ENCODE measurements at places on chromosomes 7 and 10.

- DNase-seq, result no peak
Observed at GRCh38 chr10:85490431-85490830, 876.2 kb downstream of the GRID1 start.

DNA sequence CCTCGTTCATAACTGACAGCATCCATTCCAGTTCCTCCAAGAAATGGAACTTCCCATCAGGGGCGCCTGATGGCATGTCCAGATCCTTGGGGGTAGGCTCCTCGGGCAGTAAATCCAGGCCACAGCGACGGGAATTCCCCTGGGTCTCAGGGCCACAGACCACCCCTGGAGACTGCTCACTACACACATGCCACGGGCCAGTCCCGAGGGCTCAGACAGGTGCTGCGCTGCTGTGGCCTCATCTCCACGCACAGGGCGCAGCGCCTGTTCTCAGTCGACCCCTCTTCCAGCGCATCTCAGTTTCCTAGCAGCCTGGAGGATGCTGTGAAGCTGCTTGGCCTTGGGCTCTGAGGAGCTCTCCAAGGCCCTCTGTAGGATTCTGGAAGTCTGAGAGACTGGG lies 473.5 kb upstream of the FOXK1 start:
- DNase-seq, result no peak

GRCh38 chr10:78398382-78398781 lies 364.7 kb downstream of the RPS24 start:
- no peak for DNase-seq

DNA sequence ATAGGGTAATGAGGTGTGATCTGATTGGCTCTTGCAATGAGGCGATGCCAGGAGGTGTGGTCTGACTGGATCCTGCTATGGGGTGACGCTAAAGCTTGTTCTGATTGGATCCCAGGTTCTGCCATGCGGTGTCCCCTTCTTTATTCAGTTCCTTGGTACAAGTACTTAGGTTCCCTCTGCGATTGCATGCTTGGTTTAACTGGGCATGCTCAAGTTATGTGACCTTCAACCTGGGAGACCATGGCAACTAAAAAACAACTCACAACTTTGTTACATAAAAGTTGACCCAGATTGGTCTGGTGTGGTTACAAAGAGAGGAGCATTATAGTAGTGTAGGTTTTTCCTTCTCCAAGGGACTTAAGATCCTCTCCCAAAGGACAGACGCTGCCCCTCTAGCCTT lies 49.5 kb upstream of the DNAJC1 start:
- DNase-seq, result no peak

- DNase-seq, result no peak
Observed at GRCh38 chr10:83182076-83182475, 957.2 kb upstream of the GHITM start.

DNA sequence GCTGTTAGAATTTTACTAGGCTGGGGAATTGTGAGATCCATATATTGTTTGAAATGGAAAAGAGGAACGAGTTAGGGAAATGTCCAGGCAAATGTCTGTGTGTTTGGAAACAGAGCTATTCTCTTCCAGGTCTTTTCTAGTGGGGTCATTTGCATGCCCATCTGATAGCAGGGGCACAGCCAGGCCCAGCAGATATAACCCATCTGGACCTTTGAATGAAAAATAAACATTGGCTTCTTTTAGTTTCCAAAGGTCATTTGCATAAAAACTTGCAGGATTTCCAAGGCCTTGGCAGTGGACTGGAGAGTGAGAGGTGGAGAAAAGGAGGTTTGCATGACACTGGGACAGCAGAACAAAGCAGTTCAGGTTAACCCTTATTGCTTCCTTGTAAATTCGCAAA lies 188.0 kb upstream of the GPR26 start:
- no peak for DNase-seq

DNA sequence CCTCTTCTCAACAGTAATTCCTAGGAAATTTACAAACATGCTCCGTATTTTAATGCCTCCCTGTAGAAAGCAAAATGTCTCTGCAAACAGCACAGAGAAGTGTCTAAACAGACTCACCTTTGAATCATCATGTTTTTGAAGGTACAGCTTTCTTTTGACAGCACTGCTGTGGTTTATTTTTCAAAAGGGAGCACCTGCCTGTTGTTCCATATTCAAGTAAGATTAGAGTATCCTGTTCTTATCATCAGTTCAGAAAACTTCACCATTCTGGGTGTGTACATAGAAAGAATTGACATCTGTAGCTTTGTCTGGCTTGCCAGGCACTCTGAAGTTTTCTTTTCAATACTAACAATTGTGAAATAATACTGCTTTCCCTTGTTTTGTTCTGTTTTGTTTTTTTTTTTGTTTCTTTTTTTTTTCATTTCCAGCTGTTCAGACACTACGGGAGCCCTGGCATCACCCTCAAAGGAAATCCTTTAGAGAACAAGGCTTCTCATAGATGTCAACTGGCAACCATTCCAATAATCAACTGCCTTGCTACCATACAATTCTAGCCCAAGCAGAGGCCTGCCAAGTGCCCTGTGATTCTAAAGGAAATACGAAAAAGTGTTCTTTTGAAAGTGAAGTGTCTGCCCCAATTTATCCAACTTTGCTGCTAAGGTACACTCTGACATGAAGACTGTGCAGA lies 275.9 kb downstream of the PRPF18 start:
- DNase-seq, result no peak

GRCh38 chr10:93438613-93439253 lies 43.4 kb downstream of the MYOF start:
- no peak for DNase-seq

- DNase-seq, result no peak
Observed at GRCh38 chr10:127884501-127884900, 8.2 kb downstream of the CLRN3 start.

DNA sequence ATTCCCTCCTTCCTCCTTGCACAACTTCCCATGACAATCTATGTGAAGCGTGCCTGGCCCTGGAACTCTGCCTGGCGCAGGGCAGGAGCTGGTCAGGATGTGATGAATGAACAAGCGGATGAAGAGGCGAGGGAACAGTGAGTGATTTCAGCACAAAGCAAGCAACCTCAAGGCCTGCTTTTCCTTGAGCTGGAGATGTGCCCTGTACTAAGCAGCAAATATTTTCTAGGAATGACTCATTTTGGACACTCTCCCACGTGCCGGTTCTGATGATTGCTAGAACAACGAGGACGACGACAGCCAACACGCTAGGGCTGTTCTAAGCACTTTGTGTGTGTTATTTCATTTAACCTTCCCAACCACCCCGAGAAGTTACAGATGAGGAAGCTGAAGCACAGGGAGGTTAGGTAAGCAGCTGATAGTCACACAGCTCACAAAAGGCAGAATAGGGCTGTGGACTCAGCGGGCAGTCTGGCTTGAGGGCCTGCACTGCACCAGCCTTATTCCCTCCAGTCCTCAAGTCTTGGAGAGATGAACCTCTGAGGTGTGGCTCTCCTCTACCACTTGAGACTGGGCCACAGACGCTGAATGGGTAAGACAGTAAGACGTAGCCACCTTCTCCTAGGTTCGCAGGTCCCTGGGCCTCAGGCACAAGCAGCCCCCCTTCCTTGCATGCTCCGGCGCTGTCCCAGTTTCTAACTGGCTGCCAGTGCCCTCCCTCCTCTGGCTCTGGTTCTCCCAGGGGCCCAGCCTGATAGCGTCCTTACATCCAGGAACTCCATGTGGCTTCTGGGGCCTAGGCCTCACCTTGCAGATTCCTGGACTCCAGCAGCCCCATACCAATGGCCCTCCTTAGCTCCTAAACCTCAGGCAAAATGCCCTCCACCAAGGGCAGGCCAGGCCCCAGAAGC lies 59.0 kb downstream of the YKT6 start:
- DNase-seq, result no peak

- no peak for DNase-seq
Observed at GRCh38 chr7:32163141-32163806, 93.1 kb upstream of the PDE1C start.

GRCh38 chr7:83782628-83783027 lies 133.7 kb upstream of the SEMA3E start:
- DNase-seq, result no peak

- DNase-seq, result no peak
Observed at GRCh38 chr10:108775911-108776475, 1147.3 kb downstream of the XPNPEP1 start.

GRCh38 chr7:111362506-111363054 lies 199.7 kb downstream of the IMMP2L start:
- DNase-seq, result no peak

DNA sequence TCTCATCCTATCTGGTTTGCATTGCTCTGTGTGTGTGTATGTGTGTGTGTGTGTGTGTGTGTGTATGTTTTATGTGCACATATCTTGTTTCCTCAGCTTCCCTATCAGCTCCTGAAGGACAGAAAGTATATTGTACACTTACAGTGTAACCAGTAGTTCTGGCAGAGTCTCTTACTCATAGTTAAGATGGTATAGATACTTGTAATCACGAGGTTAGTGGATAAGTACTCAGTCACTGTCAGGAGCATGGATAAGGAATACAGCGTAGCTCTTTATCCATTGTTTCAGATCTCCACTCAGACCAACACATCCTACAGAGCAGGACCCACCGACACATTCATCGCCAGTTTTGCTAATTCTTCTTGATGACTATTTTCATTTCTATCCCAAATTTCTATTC lies 275.0 kb downstream of the TSPAN12 start:
- DNase-seq, result no peak

DNA sequence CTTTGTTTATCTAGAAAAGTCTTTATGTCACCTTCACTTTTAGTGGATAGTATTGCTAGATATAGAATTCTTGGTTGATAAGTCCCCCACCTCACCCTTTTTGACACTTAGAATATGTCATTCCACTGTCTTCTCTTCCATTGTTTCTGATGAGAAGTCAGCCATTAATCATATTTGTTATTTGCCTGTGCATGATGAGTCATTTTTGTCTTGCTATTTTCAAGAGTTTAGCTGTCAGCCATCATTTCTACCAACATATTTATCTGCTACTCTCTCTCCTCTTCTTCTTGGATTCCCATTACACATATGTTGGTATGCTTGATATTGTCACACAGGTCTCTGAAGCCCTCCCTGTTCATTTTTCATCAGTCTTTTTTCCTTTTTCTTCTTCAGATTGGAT lies 160.8 kb upstream of the TCF7L2 start:
- DNase-seq, result no peak

GRCh38 chr7:69109246-69109645 lies 489.0 kb upstream of the AUTS2 start:
- no peak for DNase-seq

GRCh38 chr7:39527951-39528350 lies 38.3 kb upstream of the YAE1 start:
- no peak for DNase-seq

- no peak for DNase-seq
Observed at GRCh38 chr10:33252794-33253203, 81.7 kb downstream of the NRP1 start.

DNA sequence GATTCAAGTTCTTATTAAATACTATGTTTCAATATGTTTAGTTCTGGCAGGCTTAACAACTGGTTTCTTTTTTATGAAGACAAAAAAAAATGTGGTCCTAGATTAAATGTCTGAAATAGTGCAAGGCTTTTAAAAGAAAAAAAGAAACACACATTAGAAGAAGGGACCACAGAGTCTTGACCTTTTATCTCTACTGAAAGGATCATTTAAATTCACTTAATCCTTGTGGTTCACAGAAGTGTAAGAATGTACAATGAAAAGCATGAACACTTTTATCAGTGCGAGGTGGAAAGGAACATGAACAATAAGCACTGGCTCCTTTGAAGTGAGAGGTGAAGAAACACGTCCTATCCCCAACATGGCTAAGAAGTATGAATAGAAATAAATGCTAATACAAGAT lies 765.1 kb downstream of the MAGI2 start:
- DNase-seq, result no peak

DNA sequence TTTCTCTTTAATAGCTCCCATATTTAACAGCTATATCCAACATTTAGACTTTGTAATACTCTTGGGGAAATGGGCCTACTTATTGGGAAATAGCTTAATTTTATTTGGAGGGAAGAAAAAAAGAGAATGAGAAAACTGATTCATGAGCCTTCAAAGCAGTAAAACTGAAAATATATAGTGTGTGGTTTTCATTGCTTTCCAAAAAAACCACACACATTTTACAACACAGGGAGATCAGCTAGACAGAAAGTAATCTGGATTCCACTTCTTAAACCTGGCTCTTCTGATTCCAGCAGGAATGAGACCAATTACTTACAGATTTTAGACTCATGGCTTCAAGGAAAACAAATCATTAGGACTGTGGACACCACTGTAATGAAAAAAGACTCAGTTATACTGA lies 48.7 kb downstream of the CH25H start:
- DNase-seq, result no peak

DNA sequence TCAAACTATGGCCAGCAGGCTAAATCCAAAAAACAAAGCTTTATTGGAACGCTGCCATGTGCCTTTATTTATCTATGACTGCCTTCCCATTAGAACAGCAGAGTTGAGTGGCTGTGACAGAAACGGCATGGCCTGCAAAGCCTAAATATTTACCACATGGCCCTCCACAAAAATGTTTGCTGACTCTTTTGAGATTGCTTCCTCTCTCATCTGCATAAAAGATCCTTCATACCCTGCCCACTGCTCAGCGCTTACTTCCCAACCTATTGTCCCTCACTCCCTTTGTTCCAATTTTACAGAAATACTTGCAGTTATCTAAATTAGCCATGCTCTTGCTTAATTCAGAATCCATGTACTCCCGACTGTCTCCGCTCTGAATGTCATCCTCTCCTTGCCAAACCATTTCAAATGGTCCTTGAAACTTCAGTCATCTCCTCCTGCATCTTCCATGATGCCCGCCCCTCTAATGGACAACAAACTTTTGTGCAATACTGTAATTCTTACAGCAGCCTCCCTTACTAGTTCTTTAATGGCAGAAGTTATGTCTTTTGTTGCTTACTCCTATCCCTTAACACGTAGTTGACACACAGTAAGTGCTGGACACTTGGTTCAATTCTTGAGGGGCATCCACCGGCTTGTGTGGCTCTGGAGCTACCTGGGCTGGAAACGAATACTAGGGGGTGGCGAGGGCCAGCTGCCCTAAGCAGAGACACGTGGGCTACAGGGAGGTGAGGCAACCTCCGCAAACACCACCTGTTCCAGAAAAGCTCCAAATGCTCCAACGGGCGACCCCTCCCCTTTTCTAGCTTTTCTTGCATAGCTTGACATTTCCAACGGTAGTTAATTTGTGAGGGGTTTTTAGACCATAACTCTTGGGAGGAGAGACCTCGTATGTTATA lies 832 bp downstream of the XRCC2 start:
- DNase-seq, result peak; percentile 90

DNA sequence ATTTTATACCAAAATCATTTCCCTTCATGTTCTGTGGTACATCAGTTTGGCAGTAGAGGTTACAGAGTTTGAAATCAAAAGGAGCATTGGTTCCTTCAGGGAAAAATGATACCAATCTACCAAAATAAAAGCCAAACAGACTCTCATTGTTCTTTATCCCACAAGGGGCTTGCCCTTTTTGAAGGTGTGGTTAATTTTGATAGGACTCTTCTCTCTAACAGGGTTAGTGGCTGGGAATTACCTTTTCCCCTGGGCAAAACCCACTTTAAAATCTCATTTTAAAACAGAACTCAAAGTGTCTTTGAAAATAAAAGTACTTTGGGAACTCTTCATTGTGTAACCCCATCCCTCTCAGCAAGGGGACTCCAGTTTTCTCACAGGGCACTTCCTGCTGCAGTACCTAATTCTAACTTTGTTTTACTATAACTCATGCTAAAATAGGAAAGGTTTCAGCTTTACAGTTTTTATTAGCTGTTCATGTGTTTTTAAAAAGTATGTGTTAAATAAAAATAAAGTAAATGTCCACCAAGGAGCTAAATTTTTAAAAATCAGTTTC lies 30.6 kb downstream of the SMNDC1 start:
- no peak for DNase-seq

- no peak for DNase-seq
Observed at GRCh38 chr10:9685596-9685995, 1332.1 kb upstream of the CELF2 start.
